ENCODE measurements at places on chromosomes 16 and 17.

DNA sequence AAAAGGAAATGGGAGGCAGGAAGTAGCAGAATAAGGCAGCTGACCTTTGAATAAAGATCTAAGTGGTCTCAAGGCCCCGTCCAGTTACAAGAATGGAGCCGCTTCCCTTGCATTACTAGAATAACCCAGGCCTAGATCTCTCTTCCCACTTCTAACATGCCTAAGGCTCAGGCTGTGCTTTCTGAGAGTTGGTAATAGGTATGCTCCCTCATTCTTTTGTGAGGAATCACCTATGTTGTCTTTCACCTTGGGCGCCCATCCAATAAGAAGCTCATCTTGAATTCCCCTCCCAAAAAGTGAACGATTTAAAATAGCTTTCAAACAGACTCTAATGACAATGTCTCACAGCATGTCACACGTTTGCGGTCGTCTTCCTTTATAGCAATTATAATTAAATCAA, 101.2 kb downstream of the KCNJ2 start:
- DNase-seq: no peak

- DNase-seq: no peak
Observed at GRCh38 chr16:73220836-73221235, 172.9 kb upstream of the ZFHX3 start.

GRCh38 chr17:189444-189843, 8.0 kb upstream of the DOC2B start:
- no peak for DNase-seq

DNA sequence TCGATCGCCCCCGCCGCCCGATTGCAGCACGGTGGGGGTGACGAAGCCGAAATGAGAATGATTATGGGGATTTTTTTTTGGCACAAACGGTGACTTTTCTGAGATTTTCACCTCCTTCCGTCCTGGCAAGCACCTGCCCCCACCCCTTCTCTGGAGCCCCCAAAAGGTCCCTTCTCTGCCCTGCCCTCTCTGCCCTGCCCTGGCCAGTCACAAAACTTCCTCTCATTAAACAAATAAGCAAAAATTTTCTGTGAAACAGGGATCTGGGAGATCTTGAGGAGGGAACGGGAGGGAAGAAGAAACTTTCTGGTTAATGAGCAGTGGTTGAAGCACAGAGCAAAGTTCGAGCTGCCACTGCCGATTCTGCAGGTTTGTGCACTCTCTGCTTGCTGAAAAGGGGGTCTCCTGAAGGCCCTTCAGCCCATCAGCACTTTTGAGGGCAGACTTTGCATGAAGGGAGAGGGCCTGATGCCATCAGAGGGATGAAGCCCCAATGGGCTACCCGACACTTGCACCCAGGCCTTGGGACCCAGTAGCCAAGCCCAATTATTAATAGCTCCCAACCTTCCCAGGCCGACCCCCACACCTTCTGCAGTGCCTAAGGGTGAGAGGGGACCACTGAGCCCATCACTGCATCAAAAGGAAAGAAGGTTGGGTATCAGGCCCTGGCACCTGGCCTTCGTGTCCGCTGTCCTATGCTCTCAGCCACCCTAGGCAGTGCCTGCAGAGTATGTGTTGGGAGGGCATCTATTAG, 1.0 kb upstream of the HOXB8 start:
- DNase-seq: no peak

GRCh38 chr16:28145796-28146195, 66.0 kb downstream of the XPO6 start:
- no peak for DNase-seq

GRCh38 chr16:11084876-11085485, 140.6 kb downstream of the CLEC16A start:
- DNase-seq: no peak

- no peak for DNase-seq
Observed at GRCh38 chr17:51941272-51941671, 217.2 kb downstream of the CA10 start.

GRCh38 chr17:31371511-31372097, 19.9 kb upstream of the RAB11FIP4 start:
- no peak for DNase-seq

DNA sequence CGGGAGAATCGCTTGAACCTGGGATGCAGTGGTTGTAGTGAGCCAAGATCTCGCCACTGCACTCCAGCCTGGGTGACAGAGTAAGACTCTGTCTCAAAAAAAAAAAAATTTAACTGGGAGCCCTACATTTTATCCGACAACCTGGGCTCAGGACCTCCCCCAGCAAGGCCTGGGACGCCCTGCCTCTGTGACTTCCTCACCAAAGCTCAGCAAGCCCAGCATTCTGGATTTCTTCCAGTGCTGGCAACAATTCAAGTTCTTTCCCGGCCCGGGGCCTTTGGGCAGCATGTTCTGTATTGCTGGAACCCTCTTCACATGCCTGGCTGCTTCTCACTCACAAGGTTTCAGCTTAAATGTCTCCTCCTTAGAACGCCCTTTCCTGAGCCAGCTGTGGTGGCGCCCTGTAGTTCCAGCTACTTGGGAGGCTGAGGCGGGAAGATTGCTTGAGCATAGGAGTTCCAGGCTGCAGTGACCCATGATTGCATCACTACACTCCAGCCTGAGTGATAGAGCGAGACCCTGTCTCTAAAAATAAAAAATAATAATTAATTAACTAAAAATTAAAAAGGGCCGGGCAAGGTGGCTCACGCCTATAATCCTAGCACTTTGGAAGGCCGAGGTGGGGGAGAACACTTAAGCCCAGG, 15.9 kb upstream of the MEIOB start:
- DNase-seq: no peak
